NCI-H1048 (cell line): ENCODE measurements at places on chromosomes 11 and 22.

DNA sequence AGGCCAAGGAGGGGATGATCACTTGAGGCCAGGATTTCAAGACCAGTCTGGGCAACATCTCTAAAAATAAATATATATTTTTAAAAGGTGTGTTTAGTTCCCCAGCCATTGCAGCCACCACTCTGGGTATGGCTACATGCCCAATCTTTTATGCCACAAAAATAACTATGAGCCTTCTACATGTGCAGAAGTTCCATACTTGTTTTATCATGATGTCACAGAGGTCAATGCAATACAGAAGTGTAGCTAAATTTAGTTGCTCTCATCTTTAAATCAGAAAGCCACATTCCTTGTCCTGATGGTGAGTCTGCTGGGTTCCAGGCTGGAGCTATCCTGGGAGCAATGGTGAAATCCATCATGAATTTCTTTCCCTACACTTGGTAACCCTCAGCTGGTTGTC lies 436.3 kb downstream of the DYNC2H1 start:
- DNase-seq: no peak

GRCh38 chr11:25838918-25839625 lies 492.9 kb upstream of the ANO3 start:
- no peak for DNase-seq

GRCh38 chr11:117992136-117992535 lies 5.9 kb downstream of the IL10RA start:
- no peak for DNase-seq

DNA sequence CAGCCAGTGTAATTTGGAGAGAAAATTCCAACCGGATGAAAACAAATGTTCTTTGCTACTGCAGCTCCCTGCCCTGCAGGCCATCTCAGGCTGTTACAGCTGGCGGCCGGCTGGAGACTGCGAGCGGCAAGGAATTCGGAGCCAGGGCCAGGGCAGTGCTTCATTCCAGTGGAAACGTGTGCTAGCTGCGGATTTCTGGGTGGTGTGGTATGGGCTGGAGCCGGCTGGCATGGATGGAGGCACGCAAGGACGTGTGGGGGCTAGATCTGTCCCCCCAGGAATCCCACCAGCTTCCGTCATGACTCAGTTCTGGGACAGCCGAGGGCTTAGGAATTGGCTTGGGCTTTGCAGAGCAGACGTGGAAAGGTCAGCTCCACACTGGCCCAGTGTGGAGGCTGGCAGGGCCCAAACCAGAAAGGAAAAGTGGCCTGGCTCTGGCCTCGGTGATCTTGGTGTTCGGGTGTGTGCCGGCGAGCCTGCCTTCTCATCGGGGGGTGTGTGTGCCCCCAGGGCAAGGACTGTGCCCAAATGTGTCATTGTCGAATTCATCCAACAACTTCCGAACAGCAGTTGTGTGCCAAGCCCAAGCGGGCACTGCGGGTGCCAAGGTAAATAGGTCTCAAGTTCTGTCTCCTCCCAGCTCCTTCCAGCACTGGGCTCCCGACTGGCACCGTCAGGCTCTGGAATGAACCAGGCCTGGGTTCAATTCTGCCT lies 48.1 kb upstream of the SHISAL1 start:
- no peak for DNase-seq

DNA sequence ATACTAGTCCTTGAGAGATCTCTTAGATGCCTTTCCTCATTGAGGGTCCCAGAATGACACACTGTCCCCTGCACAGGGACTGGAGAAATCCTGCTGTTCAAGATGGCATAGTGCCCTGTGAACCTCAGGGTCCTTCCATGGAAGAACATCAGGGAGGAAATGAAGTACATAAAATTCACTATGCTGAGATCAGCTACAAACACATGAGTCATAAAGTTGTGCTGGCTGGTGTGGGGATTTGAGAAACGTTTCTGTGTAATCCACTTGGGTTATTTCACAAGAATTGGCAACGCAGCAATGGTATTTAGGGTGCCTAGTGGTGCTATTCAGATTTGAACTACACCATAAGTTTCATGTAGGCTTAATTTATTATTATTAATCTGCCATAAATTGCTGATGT lies 174.4 kb downstream of the MAML2 start:
- no peak for DNase-seq

DNA sequence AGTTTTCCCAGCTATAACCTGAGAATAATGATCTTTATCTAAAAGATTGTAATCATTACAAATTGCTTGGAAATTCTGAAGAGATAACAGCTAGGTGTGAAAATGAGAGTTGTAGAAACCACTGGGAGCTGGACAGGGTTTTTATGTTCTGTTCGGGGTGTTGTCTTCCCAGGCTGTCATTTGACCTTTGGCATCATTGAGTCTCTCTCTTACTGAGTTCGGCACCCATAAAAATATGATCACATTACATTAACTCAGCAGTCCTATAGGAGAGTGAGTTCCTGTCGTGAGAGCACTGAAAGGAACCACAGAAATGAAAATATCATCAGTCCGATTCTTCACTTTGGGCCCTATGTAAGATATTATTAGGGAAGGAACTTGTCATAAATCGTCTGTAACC lies 29.3 kb downstream of the KIRREL3 start:
- no peak for DNase-seq

DNA sequence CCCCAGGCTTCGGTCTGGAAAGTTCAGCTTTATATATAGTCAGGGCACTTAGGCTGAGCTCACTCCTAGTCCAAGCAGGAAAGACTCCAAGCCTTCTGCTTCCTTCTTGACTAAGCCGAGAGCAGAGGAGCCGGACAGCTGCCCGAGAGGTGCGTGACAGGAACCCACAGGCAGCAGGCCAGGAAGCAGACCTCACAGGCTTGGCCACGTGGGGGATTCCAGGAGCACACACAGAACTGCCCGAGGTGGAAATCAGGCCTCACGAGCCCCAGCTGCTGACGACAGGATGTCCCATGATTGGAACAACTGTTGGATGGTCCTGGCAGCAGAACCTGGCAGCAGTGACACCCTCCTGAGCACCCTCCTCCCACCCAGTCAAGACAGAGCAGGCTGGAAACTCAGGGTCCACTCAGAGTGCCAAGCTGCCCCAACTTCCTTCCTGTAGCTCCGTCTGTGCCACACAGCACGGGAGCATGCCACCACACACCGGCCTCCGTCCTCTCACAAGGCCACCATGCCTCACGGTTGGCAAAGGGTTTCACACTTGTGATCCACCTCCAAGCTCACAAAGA lies 5.4 kb downstream of the PLA2G6 start:
- no peak for DNase-seq

GRCh38 chr11:92453055-92453454 lies 228.4 kb downstream of the FAT3 start:
- DNase-seq: no peak

DNA sequence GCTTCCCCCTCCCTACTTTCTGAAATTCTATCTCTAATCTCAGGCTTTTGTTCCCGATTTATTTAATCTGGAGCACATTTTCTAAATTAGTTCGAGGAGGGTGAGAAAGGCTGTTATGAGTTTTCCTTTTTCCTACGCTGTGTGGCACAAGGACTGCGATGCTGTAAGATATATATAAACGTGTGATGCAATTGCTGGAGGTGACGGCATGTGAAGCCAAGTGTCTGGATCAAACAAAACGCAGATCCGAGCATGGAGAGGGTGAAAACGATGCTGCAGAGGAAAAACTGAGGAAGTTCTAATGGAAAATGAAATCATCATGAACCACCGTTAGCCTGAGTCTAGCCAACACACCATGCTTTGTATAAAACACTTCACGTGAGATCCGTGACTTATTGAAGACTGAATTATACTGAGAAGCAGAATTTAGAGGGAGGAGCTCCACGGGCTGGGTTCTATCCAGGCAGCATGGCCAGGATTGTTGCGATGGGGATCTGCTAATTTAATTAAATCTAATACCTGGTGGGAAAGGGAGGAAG lies 4.4 kb downstream of the PKNOX2 start:
- no peak for DNase-seq

DNA sequence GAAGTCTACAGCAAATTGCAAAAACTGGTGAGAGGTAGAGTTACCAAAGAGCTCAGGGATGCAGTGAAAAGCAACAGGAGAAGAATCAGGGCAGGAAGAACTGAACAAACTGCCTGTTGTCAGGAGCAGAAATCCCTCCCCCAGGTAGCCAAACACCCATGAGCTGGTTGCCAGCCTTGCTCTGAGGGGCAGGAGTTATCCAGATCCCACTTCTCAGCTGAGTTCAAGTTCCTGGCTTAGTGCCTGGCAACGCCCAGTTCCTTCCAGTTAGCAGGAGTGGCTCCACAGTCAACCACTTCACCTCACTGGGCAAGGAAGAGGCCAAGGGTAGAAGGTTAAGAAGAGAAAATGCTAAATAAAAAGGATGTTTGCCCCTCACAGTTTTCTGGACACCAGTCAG lies 1.9 kb upstream of the MPZL2 start:
- DNase-seq: no peak

DNA sequence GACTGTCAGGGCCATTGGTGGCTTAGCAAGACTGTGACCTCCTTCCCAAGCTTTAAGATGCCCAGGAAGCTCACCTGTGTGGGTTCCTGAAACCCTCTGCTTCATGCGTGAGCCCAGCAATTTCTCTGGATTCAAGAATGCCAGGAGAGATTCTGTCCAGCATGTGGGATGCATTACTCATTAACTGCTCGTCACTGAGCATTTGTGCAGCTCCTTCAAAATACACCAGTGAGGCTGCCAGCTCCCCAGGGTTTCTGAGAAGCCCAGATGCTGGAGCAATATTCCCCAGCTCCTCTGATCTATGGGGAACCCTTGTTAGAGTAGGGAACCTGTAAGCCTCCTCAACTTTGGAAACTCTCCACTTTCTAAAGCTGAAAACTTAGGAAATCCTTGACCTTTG lies 126.5 kb downstream of the CHST1 start:
- no peak for DNase-seq
